Posterior vena cava (tissue), 2 donors: ENCODE measurements at places on chromosomes 6 and 20.

- DNase-seq = no peak
These were observed 34.8 kb downstream of the BACH2 start for GRCh38 chr6:90261801-90262200.

- no peak for DNase-seq
These were observed 299.3 kb upstream of the ECI2 start for GRCh38 chr6:4434655-4435054.

- DNase-seq = no peak
These were observed 42.7 kb downstream of the RIMS1 start for GRCh38 chr6:71929047-71929446.

DNA sequence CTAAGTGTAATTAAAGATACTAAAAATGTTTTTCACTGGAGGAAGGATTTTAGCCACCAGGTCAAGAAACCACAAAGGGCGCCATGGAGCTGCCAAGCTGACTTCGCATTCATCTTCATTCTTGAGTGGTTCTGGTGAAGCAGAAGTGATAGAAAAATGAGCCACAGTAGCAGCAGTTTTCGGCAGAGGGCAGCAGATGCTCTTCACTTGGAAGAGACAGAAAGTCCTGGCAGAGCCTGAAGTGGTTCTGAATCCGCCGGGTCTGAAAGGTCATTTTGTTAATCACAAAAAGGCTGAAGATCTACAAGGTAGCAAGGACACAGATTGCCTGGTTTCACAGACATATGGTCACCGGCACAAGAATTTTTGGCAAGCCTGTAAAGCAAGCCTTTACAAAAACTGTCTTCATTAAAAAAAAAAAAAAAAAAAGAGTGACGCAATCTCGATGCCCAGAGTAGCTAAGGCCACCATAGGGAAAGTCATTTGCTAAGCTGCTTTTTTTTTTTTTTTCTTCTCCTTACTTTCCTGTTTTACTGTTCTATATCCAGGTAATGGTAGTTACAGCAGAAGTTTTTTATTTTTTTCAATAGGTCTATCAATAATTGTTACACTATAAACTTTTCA, 345.1 kb upstream of the AGPAT4 start:
- no peak for DNase-seq

GRCh38 chr20:709991-710779, 34.6 kb upstream of the SCRT2 start:
- DNase-seq = no peak

GRCh38 chr6:50925981-50926380, 107.3 kb downstream of the TFAP2B start:
- DNase-seq = no peak

DNA sequence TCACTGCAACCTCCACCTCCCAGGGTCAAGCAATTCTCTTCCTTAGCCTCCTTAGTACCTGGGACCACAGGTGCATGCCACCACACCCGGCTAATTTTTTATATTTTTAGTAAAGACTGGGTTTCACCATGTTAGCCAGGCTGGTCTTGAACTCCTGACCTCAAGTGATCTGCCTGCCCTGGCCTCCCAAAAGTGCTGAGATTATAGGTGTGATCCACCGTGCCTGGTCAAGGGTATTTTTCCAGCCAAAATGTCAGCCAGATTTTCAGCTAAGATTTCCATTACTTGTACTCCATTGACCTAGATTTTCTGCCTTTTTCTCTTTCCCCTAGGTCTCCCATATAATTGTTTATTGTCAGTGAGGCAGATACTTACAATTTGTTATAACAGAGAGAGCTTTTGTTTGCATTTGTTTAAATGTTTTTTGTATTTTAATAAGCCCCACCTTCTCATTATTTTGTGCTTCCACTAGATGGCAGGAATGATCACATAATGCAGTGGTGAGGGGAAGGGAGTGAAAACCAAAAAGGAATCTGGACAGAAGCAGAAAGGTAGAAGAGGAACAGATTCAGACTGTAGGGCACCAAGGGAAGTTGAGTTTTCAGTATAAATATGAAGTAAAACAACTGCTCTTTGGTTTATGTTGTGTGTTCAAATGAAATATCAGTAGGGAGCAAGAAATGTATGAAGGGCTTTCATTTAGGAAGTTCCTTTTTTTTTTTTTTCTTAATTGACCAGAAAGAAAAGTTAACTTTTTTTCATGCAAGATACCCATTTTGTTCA, 29.7 kb downstream of the RPF2 start:
- no peak for DNase-seq

DNA sequence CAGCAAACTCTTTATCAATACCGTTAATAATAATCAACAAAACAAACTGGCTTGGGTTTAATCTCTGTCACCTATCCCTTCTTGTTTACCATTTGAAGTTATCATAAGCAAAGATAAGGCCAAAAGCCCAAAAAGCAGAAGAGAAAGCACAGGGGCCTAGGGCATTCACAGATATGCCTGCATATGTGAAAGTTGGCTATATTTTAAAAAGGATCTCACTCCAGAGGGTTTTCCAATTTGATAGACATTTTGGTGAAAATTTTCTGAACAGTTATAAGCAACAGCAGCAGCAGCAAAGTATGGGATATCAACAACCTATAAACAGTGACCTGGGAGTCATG, 101.1 kb downstream of the ATXN1 start:
- no peak for DNase-seq

DNA sequence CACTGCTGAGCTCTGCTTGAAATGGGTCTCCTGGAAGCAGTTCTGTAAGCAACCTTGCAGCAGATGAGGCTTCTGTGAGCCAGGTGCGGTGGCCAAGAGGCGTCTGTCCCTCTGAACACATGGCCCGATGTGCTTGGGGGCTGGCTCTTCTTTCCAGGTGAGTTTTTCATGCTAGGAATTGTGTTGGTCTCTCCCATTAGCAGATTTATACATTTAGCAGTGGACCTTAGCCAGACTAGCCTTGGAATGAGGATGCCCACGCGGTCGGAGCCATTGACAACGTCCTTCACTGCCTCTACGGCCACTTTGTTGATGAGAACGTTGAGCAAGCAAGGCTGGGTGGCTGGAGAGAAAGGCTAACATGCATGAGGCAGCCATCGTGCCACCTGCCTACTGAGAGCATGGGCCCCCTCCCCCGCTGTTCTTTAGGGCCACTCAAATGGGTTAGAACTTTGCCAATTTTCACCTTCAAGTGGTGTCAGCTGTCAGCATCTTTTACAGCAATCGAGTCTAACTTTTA, 33.5 kb downstream of the ERMARD start:
- no peak for DNase-seq

GRCh38 chr20:33443006-33443511, 504 bp downstream of the SNTA1 start:
- peak; percentile 83 for DNase-seq

DNA sequence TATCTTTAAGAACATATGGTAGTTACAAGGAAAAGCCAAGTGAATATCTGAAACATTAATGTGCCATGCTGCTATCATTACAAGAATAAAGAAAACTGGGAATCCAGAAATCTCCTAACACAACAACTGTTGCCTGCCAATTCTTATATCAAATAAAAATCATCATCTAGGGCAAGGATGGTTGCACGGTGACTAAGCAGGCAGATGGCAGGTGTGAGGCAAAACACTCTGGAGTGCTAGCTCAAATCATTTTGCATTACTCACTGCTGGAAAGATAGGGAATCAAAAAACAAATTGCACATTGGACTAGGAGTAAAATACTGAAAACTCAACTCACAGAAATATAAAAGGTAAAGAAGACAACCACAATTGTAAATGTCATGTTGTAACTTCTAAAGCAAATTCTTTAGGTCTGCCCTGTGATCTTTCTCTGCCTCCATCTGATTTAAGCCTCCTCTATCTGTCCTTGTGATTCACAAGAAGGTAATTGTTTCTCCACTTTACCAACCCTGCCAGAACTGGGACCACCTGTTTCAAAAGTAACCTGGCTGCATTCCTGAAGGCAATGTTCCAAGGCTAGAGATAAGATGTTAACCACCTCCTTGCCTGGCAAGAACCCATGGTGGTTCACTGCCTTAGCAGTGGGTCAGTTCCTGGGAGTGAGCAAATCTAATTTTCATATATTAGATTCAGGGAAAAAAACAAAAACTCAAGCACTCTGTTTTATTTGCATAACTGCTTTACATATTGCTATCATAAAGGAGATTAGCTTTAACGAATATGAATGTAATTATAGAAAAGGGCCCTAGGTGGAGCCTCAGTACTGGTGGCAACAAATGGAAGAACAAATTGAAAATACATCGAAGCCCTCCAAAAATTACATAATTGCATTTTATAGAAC, 33.1 kb upstream of the LCA5 start:
- DNase-seq = no peak

DNA sequence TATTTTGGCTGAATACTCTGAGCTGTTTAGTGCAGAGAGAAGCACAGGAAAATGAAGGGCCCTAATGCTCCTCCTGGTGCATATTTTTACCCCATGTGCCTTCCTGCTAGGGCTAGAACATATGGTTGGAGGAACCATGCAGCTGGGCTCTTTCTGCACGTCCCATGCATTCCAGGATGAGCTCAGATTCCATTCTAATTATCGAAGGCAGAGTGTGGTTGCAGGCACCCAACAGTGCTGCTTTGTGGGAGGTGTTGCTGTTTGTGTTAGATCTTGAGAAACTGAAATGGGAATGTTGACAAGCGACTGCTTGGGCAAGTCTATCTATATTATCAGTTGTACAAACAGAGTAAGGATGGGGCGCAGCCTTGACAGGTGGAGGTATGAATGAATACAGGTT, 419.5 kb downstream of the DHX35 start:
- DNase-seq = no peak

GRCh38 chr20:38061109-38061508, 27.6 kb downstream of the RPRD1B start:
- DNase-seq = no peak

GRCh38 chr6:144231721-144232120, 53.4 kb upstream of the UTRN start:
- no peak for DNase-seq

DNA sequence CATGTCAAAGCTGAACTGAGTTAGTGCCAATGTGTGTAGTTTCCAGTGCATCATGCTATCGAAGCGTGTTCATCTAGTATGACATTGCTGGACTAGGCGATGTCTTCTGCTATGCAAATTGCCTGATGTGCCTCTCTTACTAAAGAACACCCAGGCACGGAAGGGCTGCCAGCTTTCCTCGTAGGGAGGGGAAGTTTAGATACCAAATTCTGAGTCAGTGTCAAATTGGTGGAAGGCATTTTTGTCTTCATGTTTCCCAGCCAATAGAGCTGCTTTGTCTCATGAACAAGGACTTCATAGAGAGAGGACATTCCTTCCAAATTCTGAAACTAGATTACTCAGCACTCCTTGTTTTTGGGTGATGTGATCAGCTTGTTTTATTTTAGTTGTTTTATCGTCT, 320.1 kb downstream of the BTBD3 start:
- peak; percentile 81 for DNase-seq

DNA sequence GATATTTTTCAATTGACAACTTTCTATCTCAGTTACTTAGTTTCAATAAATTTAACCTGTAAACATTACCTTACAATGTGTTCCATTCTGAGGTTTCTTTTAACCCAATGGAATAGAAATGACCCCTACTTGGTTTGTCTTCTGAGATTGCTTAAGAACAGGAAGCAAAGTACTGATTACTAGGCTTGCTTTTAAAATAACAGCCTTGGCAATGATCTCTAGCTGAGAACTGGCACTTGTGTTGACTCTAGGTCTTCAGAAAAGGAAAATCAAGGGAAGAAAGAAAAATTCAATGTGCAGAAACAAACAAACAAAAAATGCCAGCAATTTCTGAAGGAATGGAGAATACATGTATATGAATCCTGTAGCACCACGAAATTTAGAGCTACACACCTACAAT, 66.1 kb downstream of the SYNE1 start:
- DNase-seq = no peak

DNA sequence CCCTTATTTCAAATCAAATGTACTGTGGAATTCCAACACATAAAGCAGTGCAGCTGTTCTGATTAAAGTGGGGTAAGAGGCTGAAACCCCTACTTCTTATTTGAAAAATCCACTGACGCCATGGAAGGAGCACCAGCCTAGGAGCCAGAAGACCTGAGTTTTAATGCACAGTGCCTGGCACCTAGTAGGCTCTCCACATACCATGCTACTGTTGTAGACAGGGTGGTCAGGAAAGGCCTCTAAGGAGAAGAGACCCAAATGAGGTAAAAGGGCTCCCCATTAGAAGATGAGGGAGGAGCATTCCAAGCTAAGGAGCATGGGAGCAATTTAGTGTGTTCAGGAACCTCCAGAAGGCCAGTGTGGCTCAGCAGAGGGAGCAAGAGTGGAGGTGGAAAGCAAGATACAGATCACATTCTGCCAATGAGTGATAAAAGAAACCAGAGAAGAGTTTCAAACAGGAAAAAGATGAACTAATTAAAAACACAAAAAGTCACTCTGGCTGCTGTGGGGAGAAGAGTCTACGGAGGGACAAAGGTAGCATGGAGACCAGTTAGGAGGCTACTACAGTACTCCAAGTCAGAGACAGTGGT, 11.8 kb upstream of the ZNF76 start:
- no peak for DNase-seq

DNA sequence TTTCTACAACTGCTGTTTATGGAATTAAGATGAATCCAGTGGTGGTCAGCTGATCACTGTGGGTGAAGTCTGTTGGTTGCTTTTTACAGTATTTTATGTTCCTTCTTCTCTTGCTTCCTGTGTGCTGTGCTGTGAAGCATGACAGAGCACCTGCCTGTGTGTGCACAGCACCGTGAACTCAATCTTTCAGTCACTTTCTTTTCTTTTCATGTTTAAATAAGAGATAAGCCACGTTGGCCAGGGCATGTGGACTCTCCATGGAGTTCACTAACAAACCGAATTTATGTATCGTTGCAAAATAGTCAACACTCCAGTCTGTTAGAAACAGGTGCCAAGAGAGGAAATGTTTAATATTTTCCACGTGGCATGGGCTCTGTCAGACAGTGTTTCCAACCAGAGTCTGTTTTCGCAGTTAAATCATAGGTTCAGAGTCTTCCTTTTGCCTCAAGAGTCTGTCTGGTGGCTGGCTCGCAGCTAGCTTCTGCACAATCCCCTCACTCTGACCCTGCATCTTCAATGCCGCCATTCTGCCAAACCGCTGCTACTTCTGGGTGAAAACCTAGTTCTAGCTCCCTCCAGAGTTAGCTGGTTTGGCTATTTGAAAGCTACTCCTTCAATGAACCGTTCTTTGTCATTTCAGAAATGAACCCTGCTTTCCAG, 73.2 kb downstream of the QRSL1 start:
- DNase-seq = no peak

GRCh38 chr6:32147401-32148132, 4.2 kb downstream of the PRRT1 start:
- no peak for DNase-seq

DNA sequence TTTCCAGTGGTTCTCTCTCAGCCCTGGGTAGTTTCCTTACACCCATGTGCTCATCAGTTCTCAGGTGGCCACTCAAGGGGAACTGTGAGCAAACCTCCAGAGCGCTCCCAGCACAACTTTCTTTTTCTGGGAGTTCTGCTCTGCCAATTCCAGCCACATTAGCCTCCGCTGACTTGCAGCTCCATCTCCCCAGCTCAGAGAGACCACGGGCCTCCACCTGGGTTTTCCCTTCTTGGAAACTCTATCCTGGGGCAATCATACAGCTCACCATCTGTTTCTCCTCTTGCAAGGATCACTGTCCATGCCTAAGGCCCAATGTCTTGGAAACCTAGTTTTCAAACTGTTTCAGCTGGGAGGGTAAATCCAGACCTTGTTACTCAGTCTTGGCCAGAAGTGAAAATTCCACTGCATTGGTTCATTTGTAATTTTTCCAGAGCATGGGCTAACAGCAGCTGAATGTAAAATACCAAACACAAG, 129.9 kb downstream of the EYA2 start:
- DNase-seq = no peak

GRCh38 chr6:129345890-129346289, 364.1 kb downstream of the ARHGAP18 start:
- DNase-seq = no peak
